ENCODE measurements at places on chromosomes 12 and 14.
A peak's percentile ranks its signal among the peaks of the same experiment; 100 is the strongest.

GRCh38 chr14:103136388-103137271, 13.4 kb downstream of the TNFAIP2 start:
- DNase-seq: peak; percentile 82

GRCh38 chr12:91401190-91401589, 218.6 kb upstream of the DCN start:
- DNase-seq: no peak

DNA sequence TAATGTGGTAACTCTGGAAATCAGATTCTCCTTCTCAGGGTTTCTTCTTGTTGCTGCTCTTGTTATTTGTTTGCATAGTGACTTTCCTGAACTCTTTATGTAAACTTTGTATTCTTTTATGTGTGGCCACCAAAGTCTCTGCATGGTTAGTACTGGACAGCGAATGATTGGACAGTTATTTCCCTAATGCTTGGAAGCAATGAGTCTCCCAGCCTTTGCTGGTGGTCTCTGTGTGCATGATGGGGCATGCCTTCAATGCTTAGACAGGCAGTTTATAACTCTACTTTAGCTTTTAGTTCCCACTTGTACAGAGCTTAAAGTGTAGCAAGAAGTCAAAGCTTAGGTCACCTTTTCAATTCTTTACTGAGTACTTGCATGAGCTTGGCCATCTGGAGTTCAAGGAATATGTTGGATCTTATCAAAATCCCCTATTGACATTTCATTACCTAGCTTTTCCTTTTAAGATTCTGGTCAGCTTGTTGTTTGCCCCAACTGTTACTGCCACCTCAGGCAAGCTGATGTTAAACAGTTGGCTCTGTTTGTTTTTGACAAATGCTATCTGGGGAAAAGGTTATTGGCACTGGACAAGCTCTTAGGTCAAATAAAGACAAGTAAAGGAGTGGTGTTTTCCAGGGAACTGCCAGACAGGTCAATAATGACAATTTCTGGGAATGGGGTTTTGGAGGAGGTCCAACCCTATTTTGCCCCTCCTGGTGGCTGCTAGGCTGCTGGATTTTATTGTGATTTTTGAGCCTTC, 12.3 kb downstream of the CCDC91 start:
- no peak for DNase-seq

DNA sequence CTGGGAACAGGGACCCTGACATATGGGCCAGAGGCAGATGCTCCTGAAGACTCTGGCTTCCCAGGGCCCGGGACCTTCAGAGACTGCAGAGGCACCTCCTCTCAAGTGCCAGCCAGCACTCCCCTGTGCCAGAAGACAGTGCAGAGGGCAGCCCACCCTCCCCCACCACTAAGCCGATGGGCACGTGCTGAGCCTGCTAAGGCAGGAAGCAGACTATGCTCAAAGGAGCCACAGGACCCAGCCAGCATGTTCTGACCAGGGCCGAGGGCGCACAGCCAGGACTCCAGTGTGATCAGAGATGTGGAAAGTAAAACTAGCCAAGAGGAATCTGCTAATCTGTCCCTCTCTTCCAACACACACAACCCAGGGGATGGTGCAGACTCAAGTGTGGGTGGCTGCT, 29.8 kb downstream of the DIO3 start:
- DNase-seq: no peak

DNA sequence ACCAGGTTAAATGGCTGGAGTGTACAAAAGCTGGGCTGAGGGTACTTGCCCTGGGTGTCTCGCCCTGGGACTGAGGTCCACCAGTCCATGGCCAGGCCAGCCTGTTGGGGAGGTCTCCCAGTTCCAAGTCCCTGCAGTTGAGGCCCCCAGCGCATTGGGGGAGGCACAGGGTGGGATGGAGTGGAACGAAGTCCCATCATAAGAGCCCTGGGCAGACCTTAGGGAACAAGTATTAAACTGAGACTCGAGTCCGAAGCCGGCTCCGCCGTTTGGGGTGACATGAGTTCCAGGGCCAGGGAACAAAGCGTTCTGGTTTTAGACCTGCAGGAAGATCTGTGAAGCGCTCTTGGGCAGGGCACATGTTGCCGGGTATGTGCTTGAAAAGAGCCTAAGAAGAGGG, 84.7 kb downstream of the ALG10 start:
- no peak for DNase-seq

- no peak for DNase-seq
Observed at GRCh38 chr12:94100211-94100627, 48.2 kb upstream of the PLXNC1 start.

DNA sequence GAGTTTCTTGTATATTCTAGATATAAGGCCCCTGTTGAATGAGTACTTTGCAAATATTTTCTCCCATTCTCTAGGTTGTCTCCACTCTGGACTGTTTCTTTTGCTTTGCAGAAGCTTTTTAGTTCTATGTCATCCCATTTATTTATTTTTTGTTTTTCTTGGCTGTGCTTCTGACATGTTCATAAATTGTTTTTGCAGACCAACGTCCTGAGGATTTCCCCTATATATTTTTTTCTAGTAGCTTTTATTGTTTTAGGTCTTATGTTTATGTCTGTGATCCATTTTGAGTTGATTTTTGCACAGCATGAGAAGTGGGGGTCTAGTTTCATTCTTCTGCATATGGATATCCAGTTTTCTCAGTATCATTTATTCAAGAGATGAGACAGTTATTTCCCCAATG, 70.4 kb upstream of the BTG1 start:
- no peak for DNase-seq

GRCh38 chr12:168763-169525, 45.0 kb downstream of the SLC6A12 start:
- DNase-seq: peak; percentile 80

- peak; percentile 96 for DNase-seq
Observed at GRCh38 chr12:56359851-56360767, at the start of gene STAT2. Gene STAT2 (minus strand): TSS chr12:56360107. CDS start chr12:56356571, 3,536 bp downstream.

DNA sequence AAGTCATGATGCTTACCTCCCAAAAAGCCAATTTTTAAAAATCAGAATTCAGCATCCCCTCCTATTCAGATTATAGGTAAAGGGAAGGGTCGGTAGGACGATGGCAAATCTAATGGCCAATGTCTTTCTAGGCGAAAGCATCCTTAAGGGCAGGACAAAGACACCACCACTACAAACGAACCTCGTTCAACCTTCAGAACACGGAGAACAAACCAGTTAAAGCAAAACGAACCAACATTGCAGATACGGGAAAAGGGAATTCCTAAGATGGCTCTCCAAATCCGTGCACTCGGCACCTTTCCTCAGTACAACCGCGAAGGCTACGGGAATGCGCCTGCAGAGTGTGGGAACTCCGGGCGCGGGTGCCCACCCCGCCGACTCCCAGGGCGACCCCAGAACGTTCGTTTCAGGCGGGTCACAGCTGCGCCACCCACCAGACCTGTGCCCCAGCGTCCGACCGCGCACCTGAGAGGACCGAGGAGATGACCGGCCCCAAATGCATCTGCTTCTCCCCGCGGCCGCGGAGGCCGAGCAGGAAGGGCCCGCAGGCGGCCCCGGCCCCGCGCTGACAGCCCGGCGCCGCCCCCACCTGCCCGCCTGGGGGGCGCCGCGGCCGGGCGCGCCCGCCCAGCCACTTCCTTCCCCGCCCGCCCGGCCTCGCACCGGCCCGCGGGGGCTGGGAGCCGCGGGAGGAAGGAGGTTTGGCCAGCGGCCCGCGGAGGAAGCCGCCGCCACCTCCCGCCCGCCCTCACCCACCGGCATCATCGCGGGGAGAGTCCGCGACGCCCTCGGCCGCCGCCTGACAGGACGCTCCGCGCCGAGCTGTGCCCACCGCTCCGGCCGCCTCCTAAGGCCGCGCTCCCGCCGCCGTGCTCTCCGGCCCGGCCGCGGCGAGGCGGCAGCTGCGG, 578 bp downstream of the PPP1R13B start:
- DNase-seq: peak; percentile 85

GRCh38 chr14:80211153-80212022, at the start of gene DIO2:
Gene DIO2 (minus strand): TSS chr14:80211504. CDS start chr14:80211472, 32 bp downstream.
- no peak for DNase-seq

- DNase-seq: no peak
Observed at GRCh38 chr12:2271961-2272360, 219.2 kb downstream of the CACNA1C start.

DNA sequence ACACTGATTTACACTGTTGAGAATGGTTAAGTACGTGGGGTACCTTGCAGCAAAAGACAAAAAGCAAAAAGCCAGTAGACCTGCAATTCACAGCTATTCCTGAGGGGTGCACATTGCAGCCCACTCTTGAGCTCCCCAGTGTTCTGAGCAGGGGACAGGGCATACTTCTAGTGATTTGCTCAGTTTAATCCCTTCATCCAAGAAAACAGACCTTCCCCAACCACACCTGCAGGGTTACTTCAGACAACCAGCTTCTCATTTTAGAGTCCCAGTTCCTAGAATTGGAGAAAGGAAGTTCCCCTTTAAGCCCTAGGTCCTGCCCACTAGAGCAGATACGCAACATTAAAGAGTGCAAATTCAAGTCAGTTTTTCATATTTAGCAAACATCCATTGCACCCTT, 3.6 kb upstream of the WSB2 start:
- DNase-seq: peak; percentile 64

GRCh38 chr12:121366063-121366459, 13.8 kb upstream of the ANAPC5 start:
- no peak for DNase-seq

GRCh38 chr14:71212093-71212492, 304.8 kb downstream of the PCNX1 start:
- DNase-seq: no peak

DNA sequence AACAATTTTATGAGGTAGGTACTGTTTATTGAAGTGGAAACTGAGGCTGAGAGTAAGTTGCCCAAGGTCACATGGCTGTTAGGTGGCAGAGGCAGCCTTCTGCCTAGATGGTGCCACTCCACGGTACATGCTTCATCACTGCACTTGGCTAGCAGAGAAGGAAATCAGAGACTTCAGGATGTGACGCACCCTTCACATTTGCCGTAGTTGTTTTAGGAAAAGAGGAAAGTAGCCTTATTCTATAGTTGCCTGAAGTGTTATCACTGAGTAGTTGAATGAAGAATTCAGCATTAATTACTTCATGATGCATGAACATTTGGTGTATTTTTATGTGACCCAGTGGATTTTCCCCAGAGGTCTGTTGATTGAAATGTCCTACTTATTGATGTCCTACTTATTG, 55.7 kb downstream of the ERC1 start:
- DNase-seq: no peak

DNA sequence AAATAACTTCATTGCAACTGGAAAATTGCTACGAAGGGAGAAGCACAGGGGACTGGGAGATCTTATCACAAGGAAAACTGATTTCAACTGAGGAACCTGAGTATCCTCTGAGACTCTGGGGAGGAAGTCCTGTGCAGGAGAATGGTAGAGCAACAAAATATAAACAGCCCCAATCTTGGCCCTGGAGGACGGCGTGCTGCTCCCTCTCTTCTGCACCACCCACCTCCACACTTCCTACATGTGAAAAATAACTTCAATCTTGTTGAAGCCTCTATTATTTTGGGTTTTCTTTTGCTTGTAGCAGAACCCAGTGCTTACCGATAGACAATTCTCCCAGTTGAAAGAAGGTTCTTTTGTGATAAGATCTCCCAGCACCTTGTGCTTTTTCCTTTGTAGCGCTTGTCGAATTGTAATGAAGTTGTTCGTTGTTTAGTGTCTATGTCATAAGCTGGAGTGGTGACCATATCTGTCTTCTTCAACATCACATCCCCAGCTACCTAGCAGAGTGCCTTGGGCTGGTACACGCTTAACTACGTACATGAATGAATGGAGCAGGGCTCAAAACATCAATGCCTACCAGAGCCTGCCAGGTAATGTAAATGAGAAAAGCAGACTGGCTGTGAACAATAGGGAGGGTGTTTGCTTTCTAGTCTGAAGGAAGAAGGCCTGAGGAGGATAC, 2.8 kb upstream of the CD4 start:
- peak; percentile 48 for DNase-seq

DNA sequence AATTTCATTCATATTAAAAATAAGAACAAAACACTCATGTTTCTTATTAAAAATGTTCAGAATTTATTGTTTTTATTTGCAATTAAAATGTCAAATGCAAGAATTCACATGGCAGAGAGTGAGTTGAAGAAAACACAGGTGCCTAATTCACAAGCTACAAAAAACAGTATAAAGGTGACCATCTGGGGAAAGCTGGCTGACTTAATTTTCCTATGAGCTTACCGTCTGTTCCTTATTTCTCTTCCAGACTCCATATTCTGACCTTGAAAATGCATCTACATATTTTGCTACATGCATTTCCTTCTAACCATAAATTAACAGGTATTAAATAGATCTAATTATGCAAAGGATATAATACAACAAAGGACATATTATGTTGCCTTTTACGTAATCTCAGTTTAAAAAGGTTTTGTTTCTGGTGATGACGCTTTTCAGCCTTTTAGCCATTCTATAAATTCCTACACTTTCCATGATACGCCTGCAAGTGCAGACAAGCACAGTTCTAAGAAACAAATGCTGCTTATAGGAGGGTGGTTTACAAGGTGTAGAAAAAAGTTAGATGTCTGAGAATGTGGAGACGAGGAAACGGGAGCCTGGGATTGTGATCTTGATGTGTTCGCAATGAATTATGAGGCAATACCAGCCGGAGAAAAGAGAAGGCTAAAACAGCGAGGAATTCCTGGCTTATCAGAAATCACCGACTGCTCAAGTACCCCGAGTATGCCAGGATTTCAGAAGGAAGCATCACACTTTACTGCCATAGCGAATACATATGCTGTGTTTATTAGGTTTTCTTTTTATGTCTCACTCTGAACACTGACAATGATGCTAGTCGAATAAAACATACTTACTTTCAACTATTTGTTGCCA, 24.6 kb downstream of the LIN7A start:
- DNase-seq: no peak
